Panc1 (cell line): ENCODE measurements at places on chromosomes 16 and 17. TPM values are rescaled to one million over a fixed set of nuclear protein-coding genes. Genes with fewer than 3 reads are reported as not detected.

Gene SMIM22
- total RNA-seq = not detected

Gene AURKB
- total RNA-seq = 85.8 TPM

DNA sequence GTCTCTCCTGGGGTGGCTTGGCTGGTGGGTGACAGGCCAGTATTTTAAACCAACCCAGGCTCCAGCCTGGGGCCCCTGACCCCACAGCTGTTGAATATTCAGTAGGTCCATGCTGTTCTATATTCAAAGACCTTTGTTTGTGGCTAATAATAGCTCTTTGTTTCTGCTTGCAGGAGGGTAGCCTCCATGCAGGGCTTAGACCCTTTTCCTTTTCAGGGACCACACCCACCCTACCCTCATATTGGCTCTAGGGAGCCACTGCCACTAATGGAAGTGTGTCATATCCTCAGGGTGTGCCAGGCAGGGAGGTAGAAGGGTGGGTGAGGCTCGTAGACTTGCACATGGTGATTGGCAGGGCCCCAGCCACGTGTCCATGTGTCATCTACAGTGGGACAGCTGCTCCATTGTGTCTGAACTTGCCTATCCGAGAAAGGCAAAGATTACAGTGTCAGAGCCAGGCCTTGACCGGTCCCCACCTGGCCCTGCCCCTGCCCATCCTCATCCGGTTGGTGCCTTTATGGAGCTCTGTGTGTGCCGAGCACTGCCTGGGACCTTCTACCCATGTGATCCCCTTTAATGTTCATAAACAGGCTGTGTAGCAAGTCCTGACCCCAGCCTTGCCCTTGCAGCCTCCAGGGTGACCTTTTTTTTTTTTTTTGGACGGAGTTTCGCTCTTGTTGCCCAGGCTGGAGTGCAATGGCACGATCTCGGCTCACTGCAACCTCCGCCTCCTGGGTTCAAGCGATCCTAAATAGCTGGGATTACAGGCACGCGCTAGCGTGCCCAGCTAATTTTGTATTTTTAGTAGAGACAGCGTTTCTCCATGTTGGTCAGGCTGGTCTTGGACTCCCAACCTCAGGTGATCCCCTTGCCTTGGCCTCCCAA lies 22.1 kb downstream of the TMC7 start:
- H3K4me3 ChIP-seq = no peak overlapping the region
- no peaks in the 10 kb centered on the region for H3K27me3 ChIP-seq
- H3K36me3 ChIP-seq = no peaks in the 10 kb centered on the region
- peaks cover 8% of the 10 kb centered on the region for H3K4me1 ChIP-seq
- H3K27ac ChIP-seq = peak overlapping the region; percentile 42; the same call in 1 of the 2 replicates

DNA sequence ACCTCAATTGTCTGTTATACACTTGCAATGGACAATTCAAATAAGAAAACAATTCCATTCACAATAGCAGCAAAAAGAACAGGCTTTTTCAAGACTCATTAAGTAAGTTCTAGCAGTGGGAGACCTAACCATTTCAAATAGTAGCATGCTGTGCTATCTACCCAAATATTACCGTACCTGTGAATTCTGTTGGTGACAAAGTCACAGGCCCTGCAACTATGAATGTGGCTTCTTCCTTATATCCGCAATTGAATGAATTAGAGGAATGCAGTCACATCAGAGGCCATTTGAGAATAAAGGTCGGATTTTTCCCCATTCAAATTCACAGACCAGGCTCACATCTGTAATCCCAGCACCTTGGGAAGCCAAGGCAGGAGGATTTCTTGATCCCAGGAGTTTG lies 800 bp upstream of the NME4 start:
- H3K36me3 ChIP-seq = no peaks in the 10 kb centered on the region
- H3K27me3 ChIP-seq = no peaks in the 10 kb centered on the region
- peak overlapping the region; percentile 94 for H3K27ac ChIP-seq
